ENCODE measurements at places on chromosomes 1 and 21.

DNA sequence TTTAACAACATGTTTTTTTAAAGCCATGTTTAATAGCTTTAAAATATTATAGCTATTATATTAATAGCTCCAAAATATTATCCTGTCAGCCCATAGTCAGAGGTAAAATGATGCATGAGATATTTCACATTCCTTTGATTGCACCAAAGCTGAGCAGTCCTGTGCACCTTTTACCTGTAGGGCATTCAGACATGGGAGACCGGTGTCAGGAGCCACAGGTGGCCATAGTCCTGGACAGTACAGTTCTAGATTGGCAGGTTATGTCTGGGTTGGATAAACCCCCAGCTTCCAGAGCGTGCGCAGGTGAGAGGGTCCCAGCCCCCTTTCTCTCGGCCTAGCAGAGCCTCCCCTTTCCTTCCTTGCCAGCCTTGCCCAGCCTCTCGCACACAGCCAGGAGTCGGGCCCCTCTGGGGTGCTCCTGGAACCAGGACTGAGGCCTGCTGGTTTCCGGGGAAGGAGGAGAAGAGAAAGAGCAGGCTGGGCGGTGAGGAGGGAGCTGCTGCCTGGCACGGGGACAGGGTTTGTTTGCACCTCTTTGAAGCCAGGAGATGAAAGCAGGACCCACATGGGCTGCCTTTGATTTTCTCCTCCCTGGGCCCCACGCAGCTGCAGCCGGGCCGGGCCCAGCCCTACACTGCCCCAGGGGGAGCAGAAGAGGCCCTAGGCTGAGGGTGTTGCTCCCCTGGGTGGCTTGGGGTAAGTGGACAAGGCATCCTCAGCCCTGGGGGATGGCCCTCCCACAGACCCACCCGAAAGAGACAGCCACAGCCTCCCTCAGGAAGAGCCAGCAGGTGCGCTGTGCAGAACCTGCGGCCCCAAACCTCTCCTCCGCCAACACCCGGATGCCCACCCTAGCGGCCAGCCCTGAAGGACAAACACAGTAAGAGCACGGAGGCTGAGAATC is 75.2 kb upstream of the TARDBP start:
- no peak for DNase-seq

GRCh38 chr1:78318011-78318410 is 172.8 kb upstream of the PTGFR start:
- no peak for DNase-seq

GRCh38 chr1:213291526-213291925 is 240.5 kb downstream of the RPS6KC1 start:
- no peak for DNase-seq

DNA sequence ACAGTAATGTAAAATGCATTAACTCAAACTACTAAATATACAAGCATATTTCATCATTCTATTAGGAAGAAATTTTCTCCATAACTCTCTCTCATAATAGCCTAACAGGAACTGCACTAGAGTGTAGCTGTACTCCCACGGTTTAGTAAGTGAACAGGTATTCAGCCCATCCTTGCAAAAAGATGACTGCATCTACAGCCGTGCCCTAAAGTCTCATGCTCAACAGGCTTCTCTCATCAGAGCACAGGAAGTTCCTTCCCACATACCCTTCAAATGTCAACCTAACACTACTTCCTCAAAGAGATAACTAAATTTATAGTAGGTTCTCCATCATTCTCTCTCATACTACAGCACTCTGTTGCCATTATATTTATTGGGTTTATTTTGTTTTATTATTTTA is 251.6 kb downstream of the AKT3 start:
- no peak for DNase-seq

GRCh38 chr1:214658785-214659184 is 55.8 kb downstream of the CENPF start:
- no peak for DNase-seq

- DNase-seq: no peak
Measured at GRCh38 chr1:48414264-48414663, 57.7 kb downstream of the SPATA6 start.

Data from GM06990 (cell line).